ENCODE measurements at places on chromosomes 7 and 10.

GRCh38 chr10:47323636-47324296 is 1.5 kb downstream of the GDF2 start:
- DNase-seq, result no peak

DNA sequence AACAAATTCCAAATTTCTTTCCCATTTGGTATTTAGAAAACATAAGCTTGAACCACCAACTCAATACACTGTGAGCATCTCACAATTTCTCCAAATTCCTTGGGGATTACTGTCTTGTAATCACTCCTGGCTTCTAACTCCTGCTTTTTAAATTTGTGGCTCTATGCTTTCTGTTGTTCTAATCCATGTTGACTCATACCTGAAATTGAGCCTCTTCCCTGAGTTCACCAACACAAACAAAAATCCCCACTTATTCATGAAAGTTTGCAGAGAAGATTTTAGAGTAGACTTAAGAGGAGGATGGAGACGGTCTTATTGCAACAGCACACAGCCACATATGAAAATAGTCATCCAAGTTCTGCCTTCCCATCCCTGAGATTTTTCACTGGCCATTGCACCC is 252.5 kb downstream of the PTEN start:
- DNase-seq, result peak; percentile 21

DNA sequence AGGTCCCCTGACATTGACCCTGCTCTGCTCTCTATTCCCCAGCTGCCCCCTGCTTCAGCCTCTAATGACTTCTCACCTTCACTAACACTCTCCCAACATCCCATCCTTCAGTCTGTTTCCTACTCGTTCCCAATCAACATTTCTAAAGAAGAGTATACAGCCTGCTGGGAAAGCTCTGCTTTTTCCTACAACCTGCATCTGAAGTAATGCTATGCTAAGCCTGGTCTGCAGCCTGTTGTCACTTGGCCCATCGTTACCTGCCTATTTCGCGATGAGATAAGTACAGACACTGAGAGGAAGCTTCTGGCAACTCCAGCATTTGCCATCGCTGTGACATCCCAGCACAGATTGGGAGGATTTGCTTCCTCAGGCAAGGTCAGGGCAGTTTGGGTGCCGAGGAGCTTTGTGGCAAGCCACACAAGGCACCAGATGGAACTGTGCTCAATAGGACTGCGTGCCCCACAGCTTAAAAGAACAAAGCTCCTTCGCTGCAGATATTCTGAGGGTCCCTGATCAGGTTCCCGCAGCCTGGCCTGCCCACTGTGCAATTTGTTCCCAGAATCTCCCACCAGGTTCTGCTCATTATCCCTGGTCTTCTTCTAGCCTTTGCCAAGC is 51.4 kb downstream of the PKD1L1 start:
- DNase-seq, result no peak

DNA sequence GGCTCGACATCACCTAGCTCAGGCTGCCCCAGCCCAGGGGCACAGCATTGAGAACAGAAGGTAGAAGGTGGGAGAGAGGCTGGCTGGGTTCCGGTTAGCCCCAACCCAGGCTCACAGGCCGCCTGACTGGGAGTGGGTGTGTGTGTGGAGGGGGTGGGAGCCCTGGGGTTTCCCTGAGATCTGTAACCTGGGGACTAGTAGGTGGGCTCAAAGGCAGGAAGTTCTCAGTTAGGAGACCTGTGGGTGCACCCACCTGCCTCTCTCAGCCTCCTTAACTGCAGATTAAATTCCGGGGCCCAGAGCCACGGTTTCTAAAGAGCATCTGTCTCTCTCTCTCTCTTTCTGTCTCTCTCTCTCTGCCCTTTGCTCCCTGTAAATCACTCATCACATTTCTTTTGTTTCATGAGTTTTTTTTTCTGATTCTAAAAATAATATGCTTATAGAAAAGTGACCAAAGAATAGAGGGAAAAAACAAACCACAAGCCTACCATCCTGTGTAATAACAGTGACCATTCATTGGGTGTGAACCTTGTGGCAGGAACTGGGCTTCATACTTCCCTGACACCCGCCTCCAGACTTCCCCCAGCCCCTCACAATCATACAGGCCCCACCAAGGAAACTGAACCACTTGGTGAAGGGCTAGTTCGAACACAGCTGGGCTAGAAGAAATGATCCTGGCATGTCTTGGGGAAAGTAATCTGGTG is 83.4 kb upstream of the SMNDC1 start:
- no peak for DNase-seq

DNA sequence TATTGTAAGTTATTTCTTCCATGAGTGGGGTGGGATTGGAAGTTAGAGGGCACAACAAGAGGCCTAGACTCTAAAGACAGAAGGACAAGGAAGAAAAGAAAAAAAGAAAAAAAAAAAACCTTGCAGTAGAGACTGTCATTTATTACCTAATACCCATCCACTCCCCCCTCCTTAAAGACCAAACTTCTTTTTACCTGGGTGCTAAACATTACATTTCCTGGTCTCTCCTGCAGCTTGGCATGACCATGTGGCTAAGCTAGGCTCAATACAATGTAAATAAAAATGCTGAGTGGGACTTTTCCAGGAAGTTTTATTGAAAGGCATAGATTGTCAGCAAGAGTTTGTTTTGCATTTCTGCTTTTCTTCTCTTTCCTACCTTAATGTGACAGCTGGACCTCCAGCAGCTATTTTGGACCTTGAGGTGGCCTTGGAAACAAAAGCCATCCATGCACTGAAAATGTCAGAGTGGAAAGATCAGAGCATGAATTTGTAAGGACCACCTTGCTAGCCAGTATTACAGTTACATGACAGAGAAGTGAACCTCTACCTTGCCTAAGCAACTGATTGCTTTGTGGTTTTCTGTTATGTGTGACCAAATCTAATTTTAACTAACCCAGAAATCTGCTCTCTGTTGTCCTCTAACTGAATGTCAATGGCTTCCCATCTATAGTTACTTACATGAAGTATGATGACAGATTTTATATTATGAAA is 81.3 kb upstream of the SFMBT2 start:
- no peak for DNase-seq

DNA sequence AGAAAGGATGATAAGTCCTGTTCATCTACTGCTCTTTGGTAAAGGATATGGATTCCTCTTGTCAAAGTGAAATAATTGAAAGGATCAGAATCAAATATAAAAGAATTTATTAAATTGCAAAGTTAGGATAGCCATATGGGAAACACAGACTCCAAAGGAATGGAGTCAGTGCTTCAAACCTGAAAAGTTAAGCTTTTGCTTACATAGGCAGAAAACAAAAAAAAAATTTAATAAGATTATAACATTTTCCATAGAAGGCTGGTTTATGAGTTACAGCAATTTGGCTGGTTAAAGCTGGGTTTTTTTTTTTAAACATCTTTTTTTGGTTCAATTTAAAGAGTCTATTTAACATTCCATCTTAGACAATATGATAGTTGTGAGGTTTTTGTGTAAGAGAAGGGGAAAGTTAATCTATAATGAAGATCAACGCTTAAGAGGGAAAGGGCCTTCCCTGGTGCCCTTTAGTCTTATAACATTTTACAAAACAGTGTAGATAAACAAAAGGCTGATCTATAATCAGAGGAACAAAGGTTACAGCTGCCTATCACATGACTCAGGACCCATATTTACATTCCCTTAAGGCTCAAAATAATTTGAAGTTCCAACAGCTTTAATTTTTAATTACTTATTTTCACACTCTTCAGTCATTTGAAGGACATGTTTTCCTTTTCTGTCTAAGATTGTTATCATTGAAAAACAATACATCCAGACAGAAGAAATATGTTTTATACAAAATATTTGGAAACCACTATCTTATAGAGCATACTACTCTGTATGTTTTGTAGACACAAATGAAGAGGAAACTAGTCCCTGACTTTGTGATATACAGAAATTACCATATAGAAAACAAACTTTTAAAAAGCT is 234.3 kb upstream of the MBL2 start:
- DNase-seq, result no peak

Measured in H54 (cell line).